Retina (tissue), 1 donor: ENCODE measurements at places on chromosomes 2 and 18.

DNA sequence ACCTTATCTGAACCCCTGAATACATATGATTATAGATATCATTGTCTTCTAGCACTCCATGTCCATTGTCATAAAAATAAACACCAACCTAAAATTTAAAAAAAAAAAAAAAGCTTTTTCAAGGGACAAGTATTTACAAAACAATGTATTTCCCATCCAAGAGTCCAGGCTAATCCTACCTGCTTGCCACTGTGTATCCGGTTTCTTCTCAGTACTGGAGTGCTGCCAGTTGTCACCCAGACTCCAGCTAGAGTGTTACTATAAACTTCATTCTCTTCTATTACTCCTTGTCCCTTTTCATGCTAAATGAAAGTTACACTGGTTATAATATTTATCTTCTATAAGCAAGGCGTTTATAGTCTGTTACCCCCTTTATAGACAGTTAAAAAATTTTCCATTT, 35.8 kb downstream of the MSH6 start:
- no peak for DNase-seq

- peak; percentile 13 for DNase-seq
Measured at GRCh38 chr2:24830351-24830750, 37.1 kb downstream of the CENPO start.

- DNase-seq: no peak
Measured at GRCh38 chr2:6429210-6429986, 436.3 kb downstream of the CMPK2 start.

- DNase-seq: no peak
Measured at GRCh38 chr2:52445686-52446085, 1321.9 kb upstream of the CHAC2 start.

DNA sequence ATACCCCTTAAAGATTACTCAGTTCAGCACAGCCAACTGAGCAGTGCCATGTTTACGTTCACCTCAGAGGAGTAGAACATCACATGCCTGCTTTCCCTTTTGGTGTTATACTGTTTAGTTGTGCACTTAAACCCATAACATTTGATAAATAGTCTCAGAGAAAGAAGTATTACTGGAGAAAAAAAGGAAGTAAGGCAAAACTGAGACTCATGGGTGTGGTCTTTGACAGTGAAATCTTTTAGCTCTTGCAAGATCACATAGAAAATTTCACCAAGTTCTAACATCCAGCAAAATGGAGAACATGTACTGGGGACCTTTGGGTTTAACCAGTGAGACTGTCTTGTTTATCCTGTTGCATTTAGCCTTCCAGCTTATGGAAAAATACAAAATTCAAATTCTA, 5.6 kb downstream of the TANK start:
- DNase-seq: no peak

- no peak for DNase-seq
Measured at GRCh38 chr2:96601382-96602292, 36.5 kb downstream of the KANSL3 start.

- DNase-seq: peak; percentile 75
Measured at GRCh38 chr18:3012136-3013023, 564 bp downstream of the LPIN2 start.

DNA sequence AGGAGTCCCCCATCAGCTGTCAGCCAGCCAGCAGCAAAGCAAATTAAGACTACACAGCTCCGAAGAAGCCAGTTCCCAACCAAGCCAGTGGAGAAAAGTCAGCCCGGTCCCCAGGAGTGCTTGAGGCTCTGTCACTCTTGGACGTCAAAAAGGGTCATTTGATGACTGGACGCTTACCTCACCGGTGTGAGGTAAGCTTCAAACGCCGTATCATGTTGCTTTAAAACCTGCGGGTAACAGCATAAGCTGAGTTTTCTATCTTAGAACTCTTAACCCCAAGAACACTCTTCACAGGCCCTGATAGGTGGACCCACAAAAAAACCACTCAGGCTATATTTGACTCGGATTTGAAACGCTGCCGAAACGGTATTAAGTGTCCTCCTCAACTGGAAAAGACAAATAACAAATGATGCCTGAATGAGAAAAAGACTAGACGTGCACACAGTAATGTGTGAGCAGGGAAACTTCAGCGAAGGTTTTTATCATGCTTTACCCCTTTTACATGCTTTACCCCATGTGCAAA, 682 bp upstream of the LNPK start:
- DNase-seq: peak; percentile 13

DNA sequence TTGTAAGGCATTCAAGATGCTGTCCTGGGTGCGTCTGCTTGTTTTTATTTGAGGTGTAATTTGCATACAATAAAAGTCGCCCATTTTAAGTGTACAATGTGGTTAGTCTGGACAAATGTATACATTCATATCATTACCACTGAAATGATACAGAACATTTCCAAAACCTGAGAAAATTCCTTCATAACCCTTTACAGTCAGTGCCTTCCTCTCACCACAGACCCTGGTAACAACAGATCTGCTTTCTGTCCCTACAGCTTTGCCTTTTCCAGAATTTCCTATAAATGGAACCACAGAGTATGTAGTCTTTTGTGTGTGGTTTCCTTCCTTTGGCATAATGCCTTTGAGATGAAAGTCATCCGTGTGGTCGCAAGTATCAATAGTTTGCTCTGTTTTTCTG, 45.8 kb upstream of the NFU1 start:
- DNase-seq: no peak

DNA sequence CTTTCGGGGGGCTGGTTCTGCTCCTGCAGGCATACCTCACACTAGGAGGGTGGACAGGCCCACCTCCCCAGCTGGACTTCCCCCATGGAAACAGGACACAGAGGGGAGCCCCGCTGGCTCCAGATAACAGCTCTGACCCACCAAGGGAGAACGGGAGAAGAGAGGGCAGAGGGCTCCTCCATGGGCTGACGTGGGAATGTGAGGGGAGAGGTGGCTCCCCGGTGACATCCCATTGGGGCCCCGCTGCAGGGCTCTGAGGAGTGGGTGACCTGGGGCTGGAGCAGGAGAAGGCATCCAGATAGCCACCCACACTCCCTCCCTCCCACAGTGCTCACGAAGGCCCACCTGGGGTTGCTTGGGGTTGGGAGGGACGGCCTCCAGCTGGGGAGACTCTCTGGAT, 45.9 kb downstream of the FBLN7 start:
- no peak for DNase-seq

GRCh38 chr18:79572093-79572780, 107.4 kb upstream of the CTDP1 start:
- no peak for DNase-seq
